Thoracic aorta (tissue), 2 donors: ENCODE measurements at places on chromosomes 11 and 22.

DNA sequence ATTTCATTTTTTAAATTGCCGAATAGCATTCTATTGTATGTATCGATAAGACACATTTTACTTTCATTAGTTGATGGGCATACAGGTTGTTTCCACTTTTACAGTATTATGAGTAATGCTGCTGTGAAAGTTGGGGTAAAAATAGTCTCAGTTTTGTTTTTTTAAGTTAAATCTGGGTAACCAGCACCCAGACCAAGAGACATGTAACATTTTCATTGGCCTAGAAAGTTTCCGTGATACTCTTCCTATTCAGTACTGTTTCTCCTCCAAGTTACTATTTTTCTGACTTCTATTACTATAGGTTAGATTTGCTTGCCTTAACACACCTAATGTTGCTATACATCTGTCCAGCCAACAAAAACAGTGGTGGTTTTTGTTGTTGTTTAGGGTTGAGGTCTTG, 12.3 kb downstream of the IPO7 start:
- no peak for DNase-seq

DNA sequence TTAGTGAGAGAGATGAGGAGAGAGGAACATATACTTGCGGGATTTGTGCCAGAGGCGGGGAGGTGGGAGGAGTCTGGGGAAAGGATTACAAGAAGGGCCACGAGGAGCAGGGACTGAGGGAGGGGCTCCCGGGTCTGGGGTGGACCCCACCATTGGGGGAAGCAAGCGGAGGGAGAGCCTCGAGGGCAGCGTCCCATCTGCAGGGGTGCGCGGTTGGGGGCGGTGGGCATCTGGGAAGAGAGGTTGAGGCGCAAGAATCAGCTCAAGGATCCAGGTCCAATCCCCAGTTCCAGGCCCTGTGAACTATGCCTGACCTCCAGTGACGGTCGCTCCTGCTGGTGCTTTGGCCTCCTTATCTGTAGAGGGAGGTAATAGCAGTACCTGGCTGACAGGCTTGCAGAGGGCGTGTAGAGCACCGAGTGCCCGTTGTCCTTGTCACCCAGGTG, 38.0 kb downstream of the ADAMTS15 start:
- no peak for DNase-seq

GRCh38 chr11:86735451-86736290, 63.3 kb upstream of the ME3 start:
- no peak for DNase-seq

DNA sequence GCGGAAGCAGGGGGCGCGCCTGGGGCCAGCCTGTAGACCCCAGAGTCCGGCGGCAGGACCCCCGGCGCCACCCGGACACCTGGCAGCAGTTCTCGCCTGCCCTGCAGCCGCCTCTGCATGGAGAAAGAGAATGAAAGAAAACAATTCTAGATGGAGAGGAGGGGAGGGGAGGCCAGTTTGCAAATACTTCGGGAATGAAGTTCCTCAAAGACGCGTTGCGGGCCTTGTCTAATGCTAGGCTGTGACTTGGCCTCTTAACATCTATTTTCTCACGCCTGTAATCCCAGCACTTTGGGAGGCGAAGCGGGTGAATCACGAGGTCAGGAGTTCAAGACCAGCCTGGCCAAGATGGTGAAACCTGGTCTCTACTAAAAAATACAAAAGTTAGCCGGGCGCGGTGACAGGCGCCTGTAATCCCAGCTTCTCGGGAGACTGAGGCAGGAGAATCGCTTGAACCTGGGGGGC, 2.1 kb upstream of the BARX2 start:
- no peak for DNase-seq

GRCh38 chr22:27404441-27404840, 397.1 kb downstream of the MN1 start:
- DNase-seq: no peak

DNA sequence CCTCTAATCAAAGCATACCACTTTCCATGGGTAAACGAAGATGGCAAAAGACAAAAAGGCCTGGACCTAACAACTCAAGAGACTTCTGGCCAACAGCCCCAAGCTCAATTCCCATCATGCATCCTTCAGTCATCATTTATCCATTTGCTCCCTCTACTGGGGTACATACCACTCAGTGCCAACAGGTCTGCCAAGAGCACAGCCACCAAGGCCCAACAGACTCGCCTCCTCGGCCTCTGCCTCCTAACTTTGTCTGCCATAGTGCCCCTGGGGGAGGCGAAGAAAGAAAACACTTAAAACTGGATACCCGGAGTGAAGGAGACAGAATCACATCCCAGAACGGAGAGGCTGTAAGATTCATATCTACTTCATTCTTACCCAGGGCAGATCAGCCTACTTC, 1.1 kb downstream of the HYOU1 start:
- DNase-seq: no peak

- no peak for DNase-seq
Observed at GRCh38 chr22:17257121-17258001, 38.1 kb upstream of the ADA2 start.

- no peak for DNase-seq
Observed at GRCh38 chr11:123473941-123474677, 44.0 kb downstream of the GRAMD1B start.

GRCh38 chr11:86365546-86365945, 9.1 kb upstream of the CCDC81 start:
- no peak for DNase-seq

DNA sequence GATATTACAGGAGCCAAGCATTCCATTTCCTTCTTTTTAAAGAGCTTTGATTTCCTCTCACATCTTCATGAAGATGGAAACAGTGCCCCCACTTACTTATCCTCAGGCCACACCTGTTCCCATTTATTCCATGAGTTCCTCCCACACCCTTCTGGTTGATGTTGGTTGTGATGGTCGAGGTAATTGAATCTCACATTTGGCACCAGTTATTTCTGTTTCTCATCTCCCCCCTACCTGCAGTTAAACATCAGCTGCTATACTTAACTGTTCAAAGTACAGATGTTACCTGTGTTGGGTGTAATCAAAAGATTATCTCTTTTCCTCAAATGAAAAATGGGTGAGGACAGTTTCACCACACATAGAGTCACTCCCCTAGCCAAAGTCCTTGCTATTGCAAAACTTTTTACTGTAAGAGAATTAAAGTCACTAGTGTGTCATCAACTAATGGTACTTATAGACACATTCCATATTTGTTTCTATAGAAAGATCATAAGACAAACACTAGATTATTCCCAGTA, 1.9 kb downstream of the TMEM45B start:
- DNase-seq: no peak

DNA sequence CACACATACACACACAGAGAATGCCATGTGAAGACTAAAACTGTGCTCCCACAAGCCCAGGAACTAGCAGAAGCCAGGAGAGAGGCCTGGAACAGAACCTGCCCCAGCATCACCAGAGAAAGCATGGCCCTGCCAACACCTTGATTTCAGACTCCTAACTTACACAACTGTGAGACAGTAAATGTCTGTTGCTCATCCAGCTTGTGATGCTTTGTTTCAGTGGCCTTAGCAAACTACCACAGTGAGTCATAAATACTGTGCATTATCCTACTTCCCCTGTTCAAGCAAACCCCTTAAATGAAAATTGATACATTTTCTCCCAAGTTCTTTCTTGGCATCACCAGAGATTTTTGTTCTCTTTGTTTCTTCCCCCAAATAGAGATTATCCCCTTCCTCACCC, 1539.4 kb upstream of the TENM4 start:
- DNase-seq: no peak

DNA sequence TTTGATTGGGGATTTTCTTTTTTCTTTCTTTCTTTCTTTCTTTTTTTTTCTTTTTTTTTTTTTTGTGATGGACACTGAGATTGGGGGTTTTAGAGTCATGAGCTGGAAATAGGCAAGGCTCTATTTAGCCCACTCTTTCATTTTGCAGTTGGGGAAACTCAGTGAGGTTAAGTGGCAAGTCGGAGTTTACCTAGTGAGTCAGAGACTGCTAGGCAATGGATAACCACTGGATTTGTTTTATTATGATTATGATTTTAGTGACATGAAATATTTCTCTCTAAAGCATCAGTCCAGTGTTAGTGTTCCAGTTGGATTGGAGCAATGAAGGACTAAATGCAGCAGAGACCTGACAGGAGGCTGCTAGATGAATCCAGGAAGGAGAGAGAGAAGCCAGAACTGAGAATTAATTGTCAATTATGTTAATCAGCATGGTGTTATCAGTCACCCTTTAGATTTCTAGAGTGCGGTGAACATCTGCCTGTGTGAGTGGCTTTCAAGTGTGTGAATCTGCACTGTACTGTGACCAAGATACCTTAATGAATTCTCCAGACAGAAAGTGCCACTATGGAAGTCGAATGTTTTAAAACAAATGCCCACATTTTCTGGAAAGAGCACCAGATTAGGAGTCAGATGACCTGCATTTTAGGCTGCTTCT, 10.9 kb downstream of the BMAL1 start:
- DNase-seq: no peak

GRCh38 chr11:112448168-112448567, 187.5 kb upstream of the PLET1 start:
- no peak for DNase-seq

GRCh38 chr11:5992604-5993251, 5.9 kb upstream of the OR52L1 start:
- DNase-seq: no peak

- DNase-seq: no peak
Observed at GRCh38 chr11:100991541-100991940, 138.1 kb downstream of the PGR start.

DNA sequence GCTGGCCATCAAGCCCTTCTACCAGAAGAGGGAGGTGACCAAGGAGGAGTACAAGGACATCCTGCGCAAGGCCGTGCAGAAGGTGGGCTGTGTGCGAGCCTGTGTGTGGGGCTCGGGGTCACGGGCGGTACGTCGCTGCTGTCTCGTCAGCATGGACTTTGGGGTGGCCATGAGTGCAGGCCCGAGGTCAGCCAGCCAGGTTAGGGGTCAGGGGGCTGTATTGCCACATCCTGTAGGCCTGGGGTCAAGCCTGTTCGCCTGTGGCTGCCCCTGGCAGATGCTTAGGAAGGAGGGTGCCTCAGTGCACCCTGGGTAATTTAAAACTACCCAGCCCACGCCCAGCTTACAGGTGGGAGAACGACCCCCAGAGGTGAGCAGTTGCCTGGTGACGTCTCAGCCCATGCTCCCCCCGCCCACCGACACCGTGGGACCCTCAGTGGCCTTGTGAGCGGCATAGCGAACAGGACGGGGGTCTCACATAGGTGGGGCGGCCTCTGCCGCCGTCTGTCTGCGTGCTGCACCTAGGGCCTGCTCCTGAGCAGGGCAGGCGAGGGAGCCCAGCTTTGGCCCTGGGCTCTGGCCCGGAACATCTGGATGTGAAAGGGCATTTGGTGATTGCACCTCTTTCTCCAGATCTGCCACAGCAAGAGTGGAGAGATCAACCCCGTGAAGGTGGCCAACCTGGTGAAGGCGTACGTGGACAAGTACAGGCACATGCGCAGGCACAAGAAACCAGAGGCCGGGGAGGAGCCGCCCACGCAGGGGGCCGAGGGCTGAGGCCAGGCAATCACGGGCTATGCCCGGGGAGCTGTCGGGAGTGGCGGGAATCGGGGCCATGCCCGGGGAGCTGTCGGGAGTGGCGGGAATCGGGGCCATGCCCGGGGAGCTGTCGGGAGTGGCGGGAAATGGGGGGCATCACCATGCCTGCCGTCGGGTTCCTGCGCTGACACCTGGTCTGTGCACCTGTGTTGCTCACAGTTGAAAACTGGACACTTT, 4.5 kb downstream of the IRF7 start:
- DNase-seq: no peak

DNA sequence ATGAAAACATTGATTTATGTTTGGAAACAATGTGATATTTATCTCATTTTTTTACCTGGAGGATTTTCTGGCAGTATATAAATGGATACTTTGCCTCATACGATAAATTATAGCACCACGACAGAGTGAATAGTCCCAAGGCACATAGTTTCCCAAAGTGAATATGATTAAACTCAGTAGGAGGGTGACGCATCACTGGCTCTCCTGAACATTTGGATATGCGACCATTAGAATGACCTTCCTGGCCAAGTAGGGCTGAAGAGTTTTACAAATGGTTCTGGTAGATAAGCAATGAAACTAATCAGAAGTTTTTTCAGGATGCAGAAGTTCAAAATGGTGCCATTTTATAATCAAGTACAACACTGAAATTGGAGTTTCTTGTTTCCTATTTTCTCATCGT, 397.7 kb downstream of the AASDHPPT start:
- no peak for DNase-seq

GRCh38 chr11:12817681-12818332, 143.6 kb downstream of the TEAD1 start:
- DNase-seq: no peak

- DNase-seq: no peak
Observed at GRCh38 chr11:100687630-100688395, 725 bp downstream of the ARHGAP42 start.

DNA sequence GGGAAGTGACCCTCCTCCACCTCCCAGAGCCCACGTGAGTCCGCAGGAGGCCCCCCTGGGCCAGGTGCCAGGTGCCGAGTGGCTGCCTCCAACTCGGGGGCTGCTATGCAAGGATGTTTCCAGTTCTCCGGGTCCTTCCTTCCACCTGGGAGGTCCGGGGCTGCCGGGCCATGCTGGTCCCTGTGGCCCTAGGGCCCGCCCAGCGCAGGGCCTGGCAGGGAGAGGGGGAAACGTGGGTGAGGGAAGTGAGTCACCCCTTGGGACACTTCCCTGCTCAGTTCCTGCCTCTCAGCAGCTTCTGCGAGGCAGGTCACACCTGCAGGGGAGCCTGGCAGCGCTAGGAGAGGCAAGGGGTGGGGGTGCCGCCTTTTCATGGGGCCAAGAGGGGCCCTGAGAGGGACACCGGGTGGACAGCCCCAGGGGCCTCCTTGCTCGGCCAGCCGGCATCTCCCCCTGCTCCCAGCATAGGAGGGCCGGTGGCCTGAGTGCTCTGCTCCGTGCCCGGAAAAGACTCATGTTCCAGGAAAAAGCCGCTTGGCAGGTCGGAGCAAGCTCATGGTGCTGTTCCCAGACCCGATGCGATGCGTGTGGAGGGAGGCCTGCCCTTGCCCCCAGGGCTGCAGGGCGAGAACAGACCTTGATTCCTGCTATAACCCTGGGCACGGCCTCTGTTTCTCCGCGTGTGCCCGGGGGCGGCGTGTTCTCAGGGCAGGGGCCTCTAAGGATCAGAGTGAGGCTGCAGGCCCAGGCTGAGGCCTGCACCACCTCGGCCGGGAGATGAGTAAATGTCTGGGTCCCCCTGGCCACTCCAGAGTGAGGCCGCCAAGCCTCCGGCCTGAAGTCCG, 30.3 kb upstream of the WNT7B start:
- DNase-seq: no peak

GRCh38 chr11:44397586-44398178, 87.7 kb upstream of the ALX4 start:
- DNase-seq: no peak

DNA sequence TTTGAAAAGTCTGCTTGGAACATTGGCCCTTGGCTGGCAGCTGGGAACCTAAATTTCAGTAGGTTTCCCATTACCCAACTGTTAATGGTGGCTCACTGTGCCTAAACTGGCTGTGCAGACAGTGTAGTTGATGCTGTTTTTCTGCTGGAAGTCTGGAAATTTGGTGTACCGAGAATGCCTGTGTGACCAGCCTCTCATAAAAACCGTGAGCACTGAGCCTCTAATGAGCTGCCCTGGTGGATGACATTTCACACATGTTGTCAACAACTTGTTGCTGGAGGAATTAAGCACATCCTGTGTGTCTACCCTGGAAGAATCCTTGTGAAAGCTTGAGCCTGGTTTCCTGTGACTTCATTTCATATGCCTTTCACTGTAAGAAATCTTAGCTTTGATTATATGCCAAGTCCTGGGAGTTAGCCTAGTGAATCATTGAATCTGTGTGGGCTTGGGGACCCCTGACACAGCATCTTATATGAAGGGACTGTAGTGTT, 131.1 kb downstream of the LDLRAD3 start:
- DNase-seq: no peak

GRCh38 chr11:64764040-64764611, 4.4 kb upstream of the PYGM start:
- DNase-seq: no peak
